ENCODE measurements at places on chromosomes 6 and 20.

- DNase-seq: no peak
Observed at GRCh38 chr6:38968702-38969149, 79.9 kb upstream of the GLP1R start.

DNA sequence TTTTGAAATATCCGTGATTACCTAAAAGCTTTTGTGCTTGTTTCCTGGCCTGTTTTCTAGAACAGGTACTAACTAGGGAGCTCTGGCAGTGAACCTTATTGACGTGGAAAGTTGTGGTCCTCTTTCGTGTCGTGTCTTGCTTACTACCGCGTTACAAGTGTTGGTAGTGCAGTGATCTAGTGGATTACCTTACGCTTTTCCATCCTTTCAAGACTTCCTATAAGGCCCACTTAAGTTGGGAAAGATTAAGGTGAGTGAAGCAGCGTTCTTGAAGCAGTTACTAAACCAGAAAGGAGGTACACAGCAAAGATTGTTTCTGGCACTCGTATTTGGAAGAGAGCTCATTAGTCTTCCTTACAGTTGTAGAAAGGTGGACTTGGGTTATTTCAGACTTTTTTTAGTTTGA is 1.9 kb downstream of the PNRC1 start:
- no peak for DNase-seq

GRCh38 chr6:165653196-165653595 is 9.8 kb downstream of the PDE10A start:
- DNase-seq: no peak

- DNase-seq: no peak
Observed at GRCh38 chr6:131724114-131724513, 13.3 kb upstream of the CTAGE9 start.

GRCh38 chr20:50550531-50550930 is 40.3 kb downstream of the PTPN1 start:
- DNase-seq: no peak

Data from left ventricle myocardium inferior (tissue), 1 donor.